Stimulated activated CD8-positive, alpha-beta memory T cell treated with anti-CD3 and anti-CD28 coated beads, Interleukin-7, amount 100 ng/mL, for 4 hours (primary cell): ENCODE measurements at places on chromosomes 4 and X.

DNA sequence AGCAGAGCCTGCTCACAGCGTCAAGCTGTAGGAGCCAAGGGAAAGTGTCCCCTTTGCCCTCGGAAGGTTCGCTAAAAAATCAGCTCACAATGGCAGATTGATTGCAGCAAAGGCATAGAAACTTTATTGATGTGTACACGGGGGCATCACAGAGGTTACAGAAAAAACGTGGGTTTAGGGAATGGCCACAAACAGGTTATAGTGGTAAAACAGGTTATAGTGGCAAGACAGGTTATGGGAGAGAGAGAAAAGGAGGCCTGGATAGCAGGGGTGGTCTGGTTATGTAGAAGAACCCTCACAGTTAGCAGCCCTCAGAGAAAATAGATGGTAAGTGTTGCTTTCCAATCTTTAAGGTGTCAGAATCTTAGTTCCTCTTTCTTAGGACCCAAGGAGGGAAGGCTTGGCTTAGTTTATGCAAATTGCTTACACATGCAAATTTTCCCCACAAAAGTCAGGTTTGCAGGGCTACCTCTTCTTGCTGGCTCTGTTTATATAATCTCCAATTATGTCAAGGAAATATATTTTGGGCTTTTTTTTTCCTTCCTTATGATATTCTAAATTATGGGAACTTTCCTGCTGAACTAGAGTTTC is 113.7 kb downstream of the BMP15 start:
- no peak for DNase-seq

DNA sequence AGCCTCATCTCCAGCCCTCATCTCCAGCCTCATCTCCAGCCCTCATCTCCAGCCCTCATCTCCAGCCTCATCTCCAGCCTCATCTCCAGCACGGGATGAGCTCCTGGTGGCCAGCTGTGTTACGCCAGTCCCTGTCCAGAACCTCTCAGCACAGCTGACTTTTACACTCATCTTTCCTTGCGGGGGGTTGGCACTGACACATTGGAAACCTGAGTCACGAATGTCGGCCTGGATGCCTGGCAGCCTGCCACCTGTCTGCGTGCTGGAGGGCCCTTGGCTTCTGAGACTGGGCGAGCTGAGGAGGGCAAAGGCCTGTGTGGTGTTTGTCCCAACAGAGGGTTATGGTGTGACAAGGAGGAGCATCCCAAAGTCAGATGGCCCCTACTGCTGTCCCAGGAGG is 66.1 kb upstream of the HGFAC start:
- no peak for DNase-seq

DNA sequence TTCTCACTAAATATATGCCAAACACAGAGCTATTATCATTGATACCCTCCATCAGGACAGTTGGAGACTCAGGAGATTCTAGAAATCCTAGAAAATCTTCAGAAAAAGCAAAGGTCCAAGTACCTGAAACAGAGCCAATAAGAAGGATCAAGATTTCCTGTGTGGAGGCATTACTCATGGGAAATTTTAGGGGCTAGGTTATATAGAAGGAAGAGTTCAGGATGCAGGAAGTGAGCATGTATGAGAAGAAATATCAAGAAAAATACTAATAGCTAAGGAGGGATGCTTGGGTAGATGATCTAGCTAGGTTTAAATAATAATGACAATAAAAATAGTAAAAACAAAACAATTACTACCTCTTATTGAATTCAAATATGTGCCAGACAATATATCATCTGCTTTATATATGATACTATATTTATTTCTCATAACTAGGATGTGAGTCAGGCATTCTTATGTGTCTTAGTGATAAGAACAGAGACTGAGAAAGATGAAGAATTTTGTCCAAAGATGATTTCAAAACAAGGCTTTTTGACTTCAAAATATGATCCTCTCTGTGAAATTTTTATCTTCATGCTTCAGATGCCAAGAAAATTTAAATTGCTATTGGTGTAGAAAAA is 66.4 kb upstream of the HHIP start:
- DNase-seq: no peak

DNA sequence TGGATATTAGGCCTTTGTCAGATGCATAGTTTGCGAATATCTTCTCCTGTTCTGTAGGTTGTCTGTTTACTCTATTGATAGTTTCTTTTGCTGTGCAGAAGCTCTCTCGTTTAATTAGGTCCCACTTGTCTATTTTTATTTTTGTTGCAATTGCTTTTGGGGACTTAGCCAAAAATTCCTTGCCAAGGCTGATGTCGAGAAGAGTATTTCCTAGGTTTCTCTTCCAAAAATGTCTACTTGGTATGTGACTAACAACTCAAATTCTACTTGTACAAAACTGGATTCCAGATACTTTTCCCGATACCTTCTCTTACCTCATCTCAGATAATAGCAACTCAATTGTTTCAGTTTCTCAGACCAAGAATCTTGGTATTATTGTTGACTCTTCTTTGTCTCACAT is 142.4 kb upstream of the GLRA2 start:
- no peak for DNase-seq

DNA sequence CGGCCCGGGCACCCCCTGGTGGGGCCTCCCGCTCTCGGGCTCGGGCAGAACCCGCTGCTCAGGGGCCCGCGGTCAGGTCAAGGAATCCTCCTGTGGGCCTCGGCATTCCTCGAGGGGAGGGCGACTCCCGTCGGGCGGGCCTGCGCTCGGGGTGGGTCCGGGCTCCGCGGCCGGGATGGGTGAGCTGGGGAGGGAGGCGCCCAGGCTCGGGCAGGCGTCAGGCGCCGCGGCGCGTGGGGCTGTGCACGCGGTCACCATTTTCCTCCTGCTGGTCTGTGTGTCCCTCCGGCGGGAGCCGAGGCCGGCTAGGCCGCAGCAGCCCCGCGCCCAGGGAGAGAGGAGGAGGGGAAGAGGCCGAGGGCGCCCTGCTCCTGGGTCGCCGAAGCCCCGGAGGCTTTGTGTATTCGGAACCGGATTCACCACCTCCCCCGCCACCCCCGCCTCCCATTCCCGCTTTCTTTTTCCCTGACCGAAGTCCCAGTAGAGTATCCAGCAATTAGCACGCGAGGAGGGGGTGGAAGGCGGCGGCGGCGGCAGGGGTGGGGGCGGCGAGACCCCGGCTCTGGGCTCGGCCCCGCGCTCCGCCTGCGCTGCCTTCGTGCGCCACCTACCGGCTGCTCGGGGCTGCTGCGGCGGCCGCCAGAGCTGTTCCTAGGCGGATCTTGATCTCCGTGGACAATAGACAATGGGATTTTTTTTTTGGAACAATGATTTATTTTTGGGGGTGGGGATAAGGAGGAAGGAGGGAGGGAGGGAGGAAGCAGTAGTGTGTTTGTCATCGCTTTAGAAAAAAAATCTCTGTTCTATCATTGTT is 99.0 kb upstream of the MAML3 start:
- no peak for DNase-seq

DNA sequence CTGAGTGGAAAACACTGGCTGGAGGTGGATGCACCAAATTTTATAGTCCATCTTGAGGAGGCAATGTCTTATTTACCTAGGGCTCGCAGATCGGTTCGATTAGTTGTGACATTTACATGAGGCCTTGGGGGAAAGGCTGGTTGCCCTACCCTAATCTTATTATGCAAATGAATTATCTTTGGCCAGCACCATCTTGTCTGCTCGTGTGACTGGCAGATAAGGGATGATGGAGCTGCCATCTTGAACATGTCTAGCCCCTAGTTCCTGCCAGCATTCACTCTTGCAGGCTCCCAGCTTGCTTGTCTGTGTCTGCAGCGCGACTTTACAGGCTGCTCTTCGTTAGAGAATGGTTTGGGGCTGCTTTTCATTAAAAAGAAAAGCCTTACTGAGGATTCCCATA is 61.9 kb downstream of the SEC24B start:
- DNase-seq: no peak

GRCh38 chr4:112884406-112884805 is 165.0 kb upstream of the ANK2 start:
- no peak for DNase-seq

- DNase-seq: peak; percentile 35
Measured at GRCh38 chr4:7719354-7720174, 220.1 kb downstream of the AFAP1 start.

DNA sequence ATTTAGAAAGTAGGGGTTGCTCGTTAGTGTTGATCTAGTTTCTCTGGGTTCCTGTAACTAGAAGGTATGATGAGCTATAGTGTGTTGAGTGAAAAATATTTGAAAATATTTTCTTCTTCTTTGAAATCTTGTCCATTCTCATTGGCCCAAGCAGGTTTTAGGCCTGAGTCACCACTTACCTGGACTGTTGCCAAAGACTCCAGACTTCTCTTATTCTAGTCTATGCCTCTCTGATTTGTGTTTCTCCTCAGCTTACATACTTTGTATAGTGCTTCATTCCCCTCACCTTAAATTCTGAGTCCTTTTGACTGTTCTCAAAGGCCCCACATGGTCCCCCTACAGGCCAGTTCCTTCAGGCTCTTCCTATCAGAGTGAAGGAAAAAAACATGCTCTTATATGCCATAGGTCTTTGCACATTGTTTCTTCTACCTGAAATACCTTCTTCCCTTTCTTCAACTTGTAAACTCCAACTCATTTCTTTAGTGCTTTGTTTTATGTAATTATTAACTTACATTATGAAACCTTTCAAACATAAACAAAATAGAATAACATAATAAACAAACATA is 258.2 kb downstream of the PPP1R2C start:
- no peak for DNase-seq

- DNase-seq: no peak
Measured at GRCh38 chrX:148672517-148672916, 172.1 kb downstream of the AFF2 start.

GRCh38 chr4:173214661-173215060 is 46.0 kb downstream of the GALNT7 start:
- no peak for DNase-seq

- no peak for DNase-seq
Measured at GRCh38 chr4:73055241-73055897, 14.1 kb downstream of the COX18 start.

DNA sequence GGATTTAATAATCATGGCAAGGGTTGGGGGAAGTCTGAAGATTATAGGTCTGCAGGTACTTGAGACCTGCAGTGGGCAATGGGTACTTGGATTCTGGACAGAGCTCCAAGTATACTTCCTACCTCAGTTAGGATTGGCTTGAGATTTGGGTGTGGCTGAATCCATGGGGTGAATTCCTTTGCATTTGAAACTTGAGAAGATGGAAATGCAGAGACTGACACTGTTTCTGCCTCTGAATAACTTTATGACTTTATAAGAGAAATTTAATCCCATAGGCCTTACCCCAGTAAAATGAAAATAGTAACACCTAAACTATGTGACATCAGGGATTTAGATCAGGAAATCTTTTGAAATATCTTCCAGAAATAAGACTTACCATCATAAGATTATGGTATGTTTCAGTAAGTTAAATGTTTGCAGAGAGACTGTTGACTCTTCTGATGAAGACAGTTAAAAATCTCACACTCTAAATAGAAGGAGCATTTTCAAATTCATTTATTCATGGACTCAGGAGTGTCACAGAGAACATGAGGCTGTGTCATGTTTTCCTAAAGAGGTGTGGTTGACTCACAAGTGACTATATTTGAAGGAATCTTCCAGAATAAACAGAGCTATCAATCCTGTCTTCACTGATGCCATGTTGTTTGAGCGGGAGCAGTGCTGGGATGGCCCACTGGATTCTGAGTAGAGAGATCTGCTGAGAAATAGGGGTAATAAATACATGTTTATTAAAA is 513.5 kb upstream of the NR3C2 start:
- DNase-seq: no peak

DNA sequence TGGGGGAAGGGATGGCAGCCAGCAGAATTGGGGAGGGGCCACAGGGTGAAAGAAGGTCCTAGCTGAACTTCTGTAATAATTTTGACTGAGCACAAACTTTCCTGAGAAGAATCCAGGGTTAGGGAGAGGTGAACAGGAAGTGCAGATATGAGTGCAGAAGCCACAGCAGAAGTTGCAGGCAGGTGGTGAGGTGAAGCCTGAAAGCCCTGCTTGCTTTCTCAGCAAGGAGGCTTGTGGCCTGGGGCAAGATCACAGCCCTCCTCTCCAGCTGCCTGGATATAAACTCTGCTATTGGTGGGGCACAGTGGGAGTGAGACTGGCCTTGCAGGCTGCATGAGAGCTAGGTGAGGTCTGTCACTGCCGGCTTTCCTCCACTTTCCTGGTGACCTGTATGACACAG is 44.1 kb upstream of the UPRT start:
- DNase-seq: no peak

- DNase-seq: no peak
Measured at GRCh38 chr4:118915468-118915867, 26.8 kb downstream of the SYNPO2 start.

- DNase-seq: no peak
Measured at GRCh38 chrX:42089031-42089430, 165.7 kb upstream of the CASK start.

DNA sequence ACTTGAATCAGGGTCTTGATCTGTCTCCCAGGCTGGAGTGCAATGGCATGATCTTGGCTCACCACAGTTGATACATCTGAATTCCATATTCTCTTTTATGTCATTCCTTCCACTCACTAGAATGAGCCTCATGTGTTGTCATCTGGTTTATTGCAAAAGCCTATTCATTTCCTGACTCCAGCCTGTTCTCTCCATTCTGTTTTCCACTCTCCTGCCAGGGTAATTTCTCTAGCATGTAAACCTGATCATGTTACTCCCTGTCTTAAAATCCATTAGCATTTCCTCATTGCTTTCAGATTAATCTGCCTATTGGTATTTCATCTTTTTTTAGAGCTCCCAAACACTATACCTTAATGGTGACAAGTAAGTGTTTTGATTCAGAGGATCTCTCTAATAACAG is 4.3 kb upstream of the DDX60L start:
- DNase-seq: no peak

DNA sequence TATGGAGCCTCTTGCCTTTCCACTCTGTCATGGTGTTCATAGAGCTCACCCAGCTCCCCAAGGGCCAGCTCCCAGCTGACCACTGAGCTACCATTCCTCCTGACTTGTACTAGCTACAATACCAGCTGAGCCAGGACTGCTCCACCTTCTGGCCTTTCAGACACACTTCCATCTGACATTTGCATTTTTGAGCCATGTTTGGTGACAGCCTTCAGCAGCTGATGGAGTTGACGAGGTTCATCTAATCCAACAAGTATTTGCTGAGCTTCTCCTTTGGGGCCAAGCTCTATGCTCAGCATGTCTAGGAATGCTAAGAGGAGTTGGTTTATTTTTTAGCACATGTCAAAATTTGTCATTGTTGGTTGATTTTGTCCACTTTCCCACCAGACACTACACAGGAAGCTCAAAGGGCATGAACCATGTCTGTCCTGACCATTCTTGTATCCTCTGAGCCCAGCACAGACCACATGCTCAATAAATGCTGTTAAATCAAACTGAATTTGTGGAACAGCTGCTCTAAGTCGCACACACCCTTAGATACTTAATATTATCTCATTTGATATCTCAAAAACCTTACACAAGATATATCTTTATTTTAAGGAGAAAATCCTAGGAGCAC is 142.6 kb upstream of the PPARGC1A start:
- DNase-seq: no peak

DNA sequence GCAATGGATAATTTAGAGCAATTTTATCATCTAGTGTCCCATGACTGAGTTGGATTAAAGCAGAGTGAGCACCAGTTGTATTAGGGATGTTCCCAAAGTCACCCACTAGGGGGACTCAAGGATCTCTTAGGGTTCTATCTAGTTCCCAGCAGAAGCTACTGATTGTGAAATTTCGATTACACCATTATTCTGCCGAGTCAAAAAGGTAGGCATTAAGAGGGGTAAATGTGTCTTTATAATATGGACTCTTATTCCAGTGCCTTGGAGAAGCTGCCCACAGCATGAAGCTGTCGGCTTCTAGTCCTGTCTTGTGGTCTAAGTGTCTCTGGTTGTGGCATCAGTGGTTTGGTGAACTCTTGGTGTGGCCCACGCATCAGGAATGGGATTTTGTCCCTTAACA is 53.3 kb downstream of the RGS12 start:
- no peak for DNase-seq
